HS-27A (cell line): ENCODE measurements at places on chromosomes 1 and 21.

DNA sequence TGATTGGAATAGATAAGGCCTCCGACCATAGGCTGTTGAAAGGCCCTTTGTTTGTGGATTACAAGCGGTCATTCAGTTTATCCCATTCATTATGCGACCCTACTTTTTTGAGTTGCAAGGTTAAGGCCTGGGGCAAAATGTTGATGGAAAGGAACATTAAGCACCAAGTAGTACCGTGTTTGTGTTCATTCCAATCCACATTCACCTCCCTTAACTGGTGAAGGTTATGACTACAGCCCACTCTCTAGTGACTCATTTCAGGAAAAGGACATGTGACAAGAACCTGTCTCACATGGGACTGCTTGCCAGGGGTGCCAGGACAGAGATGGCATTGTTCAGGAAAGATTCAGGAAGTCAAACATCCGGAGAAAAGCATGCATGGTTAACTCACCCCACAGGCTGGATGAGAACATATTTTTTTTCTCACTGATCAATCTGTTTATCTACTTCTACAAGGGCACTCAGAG, 81.6 kb downstream of the CD58 start:
- no peak for DNase-seq

- peak; percentile 27 for DNase-seq
These were observed 373.8 kb downstream of the TGFB2 start for GRCh38 chr1:218718977-218719376.

DNA sequence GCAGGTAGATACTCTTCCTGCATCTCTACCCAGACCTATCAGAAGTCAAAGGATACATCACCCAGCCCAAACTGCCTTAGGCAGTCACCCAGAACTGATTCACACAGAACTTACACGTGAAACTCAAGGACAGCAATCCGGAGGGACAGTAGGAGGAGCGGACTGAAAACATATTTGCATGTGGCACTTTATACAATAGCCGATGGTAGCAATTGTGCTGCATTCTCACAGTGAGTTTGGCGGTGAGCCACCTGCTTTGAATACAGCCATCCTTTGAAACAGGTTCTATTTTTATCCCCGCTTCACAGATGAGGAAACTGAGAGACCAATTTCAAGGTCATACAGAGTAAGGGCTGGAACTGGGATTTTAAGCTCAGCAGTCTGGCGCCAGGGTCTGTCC, 69.5 kb downstream of the EDEM3 start:
- no peak for DNase-seq

DNA sequence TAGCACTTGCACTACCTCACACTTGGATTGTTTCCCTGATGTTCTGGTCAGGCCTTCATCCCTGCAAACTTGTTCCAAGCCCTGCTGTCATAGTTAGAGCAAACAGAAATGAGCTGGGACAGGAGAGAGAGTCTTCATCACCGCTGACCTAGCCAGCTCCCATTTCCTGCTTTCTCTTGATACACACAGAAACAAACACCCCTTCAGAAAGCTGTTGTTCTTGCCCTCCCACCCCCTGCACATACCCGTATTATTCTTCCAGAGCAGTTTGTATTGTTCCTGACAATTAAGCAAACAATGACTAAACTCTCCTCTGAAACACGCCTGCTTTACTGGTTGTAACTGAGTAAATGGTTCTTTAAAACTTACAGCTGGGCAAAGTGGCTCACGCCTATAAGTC, 2.9 kb upstream of the SYT2 start:
- DNase-seq = no peak

DNA sequence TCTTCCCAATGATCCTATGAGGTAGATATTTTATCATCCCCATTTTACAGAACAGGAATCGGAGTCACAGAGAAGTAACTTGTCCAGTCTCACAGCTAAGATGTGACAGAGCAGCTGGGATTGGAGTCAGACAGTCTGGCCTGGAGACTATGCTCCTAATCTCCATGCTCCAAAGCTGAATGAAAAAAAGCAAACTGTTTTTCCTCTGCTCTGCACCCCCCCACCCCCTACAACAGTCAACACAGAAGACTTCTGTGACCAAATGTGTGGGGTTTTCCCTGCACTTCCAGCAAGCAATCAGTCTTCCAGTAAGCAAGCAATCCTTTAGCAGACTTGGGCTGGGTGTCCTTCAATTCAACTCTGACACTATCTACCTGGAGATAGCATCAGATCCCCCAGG, 33.2 kb downstream of the KIRREL1 start:
- no peak for DNase-seq

DNA sequence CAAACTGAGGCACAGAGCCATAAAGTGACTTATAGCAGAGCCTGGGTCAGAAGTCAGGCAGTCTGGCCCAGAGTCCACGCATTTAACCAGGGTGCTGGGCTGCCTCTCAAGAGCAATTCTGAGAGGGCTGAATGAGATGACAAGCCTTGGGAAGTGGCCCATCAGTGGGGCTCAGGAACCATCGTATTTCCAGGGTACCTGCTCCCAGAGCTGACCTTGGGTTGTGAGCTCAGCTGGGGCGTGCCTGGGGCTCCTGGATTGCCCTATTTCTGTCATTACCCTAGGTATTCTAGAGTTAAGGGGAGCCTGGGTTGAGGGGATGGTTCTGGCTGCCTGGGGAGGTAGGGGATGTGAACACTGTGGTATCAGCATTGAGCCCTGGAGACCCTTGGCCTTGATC, 49.4 kb downstream of the LGR6 start:
- no peak for DNase-seq

GRCh38 chr1:178011864-178012503, 42.1 kb upstream of the SEC16B start:
- DNase-seq = no peak
